ENCODE measurements at places on chromosomes 2 and 18. TPM values are rescaled to one million over a fixed set of nuclear protein-coding genes. Genes with fewer than 3 reads are reported as not detected.

Gene KIF5C
- total RNA-seq: 62.7 TPM

Gene MARCHF4
- not detected for total RNA-seq

Gene NEU4
- total RNA-seq: not detected

Gene NEMP2
- total RNA-seq: 5.6 TPM

Gene ABHD1
- total RNA-seq: 3.6 TPM

Gene CFAP65
- 0.18 TPM for total RNA-seq

Gene SLC40A1
- 48.6 TPM for total RNA-seq

DNA sequence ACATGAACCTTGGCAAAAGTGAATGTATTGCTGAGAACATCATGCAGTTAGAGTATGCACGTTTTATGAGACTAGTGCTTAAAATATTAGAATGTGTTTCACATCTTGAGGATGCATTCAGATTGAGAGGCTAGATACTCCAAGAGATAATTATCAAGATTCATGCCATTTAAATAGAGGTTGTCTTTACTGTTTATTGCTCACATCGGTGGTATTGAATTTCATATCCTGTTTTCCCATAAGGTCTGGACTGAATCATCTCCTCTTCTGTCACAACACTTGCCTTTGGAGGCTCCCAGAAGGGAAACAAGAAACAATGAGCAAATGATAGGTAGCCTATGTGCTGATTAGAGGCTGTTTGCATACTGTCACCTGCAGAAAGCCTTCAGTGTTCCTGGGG is 83.8 kb downstream of the CLHC1 start:
- DNase-seq: no peak

DNA sequence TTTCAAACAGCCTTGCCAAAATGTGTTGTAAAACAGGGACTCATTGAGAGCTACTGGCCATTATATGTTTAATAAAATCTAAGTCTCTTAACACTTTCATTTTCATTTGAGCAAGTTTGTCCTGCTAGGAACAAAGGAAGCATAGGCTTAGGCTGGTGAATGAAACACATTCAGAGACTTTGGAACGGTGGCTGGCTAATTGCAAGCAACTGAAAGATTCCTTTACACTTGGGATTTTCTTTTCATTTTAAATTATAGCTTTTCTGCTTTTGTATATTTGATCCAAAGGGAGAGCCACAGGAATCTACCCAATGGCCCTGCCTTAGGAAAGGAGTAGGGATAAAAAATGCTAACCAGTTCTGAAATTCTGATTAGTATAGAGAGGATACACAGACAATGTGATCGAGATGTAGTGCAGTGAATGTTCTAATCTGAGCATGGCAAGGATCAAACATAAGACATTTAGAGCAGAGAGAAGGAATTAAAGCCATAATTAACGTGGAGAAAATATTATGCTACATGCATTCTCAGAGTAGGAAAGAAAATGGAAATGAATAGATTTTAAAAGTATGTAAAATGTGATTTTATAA is 911.4 kb upstream of the SLC39A10 start:
- DNase-seq: no peak

DNA sequence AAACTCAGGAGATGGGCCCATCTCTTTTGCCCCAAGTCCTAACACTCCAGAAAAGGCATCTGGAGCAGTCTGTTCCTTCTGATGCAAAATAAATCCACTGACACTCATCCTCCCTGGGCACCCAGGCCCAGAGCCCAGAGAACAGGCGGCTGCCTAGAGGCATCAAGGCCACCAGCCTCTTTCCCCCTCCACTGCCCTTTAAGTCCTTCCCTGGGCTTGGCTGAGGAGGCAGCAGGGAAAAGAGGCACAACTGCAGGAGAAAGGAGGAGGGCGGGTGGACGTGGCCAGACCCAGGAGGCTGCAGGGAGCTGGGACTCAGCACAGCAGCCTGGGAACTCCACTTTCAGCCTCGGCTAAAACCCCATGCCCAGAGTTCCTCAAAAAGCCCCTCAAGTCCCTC is 99.7 kb upstream of the ID2 start:
- no peak for DNase-seq

- DNase-seq: no peak
These were observed 4.2 kb upstream of the SFXN5 start for GRCh38 chr2:73075477-73076373.
